ENCODE measurements at places on chromosomes 6 and 20.

- DNase-seq, result no peak
Measured at GRCh38 chr6:40788661-40789655, 201.8 kb upstream of the LRFN2 start.

DNA sequence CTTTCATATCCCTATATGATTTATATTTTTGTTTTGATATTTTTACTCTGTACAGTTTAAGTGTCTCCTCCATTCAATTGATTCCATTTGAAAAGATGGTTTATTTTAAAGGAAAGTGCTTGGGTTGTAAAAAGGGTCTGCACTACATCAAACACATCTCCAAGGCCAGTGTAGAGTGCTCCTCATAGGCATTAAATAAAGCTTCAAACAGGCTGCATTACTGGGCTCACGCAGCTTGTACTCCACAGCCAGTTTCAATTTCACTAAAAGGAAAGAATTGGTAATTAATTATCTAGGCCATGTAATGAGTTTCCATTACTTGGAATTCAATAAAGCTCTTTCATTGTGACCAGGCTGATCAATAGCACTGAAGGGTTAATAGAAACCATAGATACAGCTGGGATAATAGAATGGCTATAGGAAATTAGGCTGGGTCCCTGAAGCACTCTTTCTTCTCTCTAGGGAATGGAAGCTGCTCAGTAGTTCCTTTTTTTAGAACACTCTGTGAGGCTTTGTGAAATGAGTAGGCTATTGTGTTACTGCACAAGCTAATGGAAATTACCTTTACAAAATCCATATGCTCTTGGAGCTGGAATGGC is 442.2 kb downstream of the RNF144B start:
- DNase-seq, result no peak

DNA sequence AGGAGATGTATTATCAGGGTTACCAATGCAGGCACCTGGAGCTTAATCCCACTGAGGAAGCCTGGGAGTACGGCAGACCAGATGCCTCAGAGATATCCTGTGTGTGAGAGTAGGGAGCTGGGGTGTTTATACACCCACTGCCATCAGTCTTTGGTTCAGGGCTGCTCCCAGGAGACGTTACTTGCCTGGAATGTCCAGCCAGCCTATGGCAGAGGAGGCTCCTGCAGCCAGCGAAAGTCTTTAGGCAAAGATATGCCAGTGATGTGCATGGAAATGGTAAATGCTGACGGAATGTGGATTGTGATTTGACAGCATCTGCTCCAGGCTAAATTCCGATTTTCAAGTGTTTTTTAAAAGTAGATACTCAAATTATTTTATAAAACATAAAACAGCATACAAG is 282.0 kb downstream of the BTBD3 start:
- DNase-seq, result no peak

DNA sequence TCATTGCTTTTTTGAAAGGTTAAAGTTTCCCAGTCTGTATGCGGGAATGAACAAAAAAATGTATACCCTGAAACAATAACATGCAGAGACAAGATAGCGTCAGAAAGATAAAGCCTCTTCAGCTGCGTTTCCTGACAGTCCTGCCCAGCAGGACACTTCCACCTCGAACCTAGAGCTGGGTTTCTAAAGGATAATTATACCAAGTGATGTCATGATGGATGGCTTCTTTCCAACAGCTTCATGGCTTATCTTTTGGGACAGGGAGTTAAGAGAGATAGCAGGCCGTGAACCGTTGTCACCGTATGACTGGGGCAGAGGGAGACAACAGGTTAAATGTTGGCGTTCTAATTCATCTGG is 267.6 kb upstream of the SGK1 start:
- no peak for DNase-seq

DNA sequence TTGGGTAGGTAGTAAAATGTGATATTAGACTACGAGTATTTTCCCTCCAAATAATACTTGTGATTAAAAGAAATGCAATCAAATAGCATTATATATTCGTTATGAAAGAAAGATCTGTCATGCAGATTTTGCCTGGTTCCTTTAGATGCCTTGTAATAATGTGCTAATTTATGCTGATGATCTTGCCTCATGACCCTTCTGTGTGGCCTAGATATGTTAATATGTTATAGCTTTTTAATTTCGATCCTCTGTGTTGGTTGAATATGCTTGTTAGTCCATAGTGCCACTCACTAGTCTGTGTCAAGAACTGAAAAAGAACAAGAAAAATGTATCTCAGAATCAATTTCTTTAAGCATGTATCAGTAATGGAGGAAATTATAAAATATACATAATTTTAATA is 31.9 kb downstream of the CDKAL1 start:
- DNase-seq, result no peak

DNA sequence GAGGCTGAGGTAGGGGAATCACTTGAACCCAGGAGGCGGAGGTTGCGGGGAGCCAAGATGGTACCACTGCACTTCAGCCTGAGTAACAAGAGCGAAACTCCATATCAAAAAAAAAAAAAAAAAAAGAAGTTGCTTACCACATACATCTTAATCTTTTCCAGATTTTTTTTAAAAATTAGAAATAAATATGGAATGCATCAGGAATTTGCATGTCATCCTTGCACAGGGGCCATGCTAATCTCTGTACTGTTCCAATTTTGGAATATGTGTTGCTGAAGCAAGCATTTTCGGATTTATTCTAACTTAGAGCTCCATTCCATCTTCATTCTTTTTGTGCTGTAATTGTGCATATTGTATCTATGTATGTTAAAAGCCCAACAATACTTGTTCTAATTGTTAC is 62.5 kb downstream of the TRPC4AP start:
- no peak for DNase-seq

DNA sequence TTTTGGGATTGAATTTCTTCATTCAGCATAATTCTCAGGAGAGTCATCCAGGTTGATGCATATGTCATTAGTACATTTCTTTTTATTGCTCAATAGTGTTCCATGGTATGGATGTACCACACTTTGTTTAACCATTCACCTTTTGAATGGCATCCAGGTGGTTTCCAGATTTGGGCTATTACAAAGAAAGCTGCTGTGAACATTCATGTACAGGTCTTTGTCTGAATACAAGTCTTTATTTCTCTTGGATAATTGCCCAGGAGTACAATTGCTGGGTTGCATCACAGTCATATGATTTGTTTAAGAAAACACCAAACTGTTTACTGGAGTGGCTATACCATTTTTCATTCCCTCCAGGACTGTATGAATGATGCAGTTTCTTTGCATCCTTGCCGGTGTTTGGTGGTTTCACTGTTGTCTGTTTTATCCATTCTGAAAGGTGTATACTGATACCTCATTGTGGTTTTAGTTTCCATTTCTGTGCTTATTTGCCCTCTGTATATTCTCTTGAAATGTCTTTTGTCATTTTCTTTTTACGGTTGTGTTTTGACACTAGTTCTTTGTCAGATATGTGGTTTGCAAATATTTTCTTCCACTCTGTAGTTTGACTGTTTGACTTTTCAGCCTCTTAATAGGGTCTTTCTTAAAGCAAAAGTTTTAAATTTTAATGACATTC is 8.8 kb downstream of the CDKAL1 start:
- no peak for DNase-seq

- DNase-seq, result no peak
Measured at GRCh38 chr20:20668639-20669038, 43.8 kb downstream of the RALGAPA2 start.

GRCh38 chr6:56804996-56805395 is 149.9 kb upstream of the BEND6 start:
- no peak for DNase-seq

- DNase-seq, result no peak
Measured at GRCh38 chr6:113903666-113904330, 46.7 kb downstream of the MARCKS start.

Data from NCI-H1417 treated with DMSO at 0.1 percent for 48 hours (cell line).